ENCODE measurements at places on chromosomes 2 and 18. TPM values are rescaled to one million over a fixed set of nuclear protein-coding genes. Genes with fewer than 3 reads are reported as not detected.

The FSHR gene
- total RNA-seq, result not detected

- ATAC-seq, result no peak
These were observed 66.3 kb upstream of the NABP1 start for GRCh38 chr2:191611614-191612013.

The PJVK gene
- 4.0 TPM for total RNA-seq

The CDK15 gene
- 1.0 TPM for total RNA-seq

GRCh38 chr2:23065936-23066335 lies 319.0 kb upstream of the KLHL29 start:
- ATAC-seq, result no peak

The GPBAR1 gene
- 0.93 TPM for total RNA-seq

GRCh38 chr2:71939588-71940535 lies 207.8 kb downstream of the CYP26B1 start:
- ATAC-seq, result no peak

GRCh38 chr2:79640001-79640400 lies 127.2 kb downstream of the CTNNA2 start:
- ATAC-seq, result no peak

- ATAC-seq, result no peak
These were observed 221.8 kb downstream of the FHOD3 start for GRCh38 chr18:36519358-36519757.

The NTSR2 gene
- total RNA-seq, result not detected

GRCh38 chr2:64134813-64135212 lies 9.4 kb downstream of the PELI1 start:
- ATAC-seq, result no peak

The CGREF1 gene
- 1.0 TPM for total RNA-seq

- no peak for ATAC-seq
These were observed 4.1 kb downstream of the GALNT1 start for GRCh38 chr18:35585608-35586007.

GRCh38 chr2:223618172-223619035 lies 16.2 kb upstream of the SCG2 start:
- ATAC-seq, result no peak

GRCh38 chr2:113015655-113016054 lies 10.4 kb downstream of the IL36A start:
- no peak for ATAC-seq

DNA sequence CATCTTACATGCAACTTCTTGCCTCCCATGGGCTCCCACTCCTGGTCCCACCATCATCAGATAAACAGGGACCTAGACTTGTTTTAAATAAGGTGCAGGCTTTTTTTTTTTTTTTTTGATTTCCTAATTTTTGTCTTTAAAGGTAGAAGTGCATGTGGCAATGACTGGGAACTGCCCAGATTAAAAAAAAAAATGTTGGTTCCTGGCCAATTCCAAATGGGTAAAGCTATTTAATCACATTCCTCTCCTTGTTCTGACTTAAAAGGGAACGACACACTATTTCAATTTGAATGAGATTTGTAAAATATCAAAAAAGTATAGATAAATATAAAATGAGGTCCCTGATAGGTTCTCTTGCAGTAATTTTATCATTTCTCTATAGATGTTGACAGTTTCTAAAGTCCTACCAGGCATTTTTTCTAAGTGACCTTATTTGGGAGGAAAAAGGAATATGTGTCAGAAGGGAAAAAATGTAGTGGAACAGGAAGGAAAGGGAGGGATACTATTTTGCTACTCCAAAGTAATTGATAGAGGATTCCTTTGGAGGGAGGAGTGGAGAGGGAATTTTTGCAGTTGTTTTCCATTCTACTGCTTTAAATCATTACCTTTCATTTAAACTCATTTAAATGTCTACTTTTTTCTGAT lies 43.3 kb downstream of the DDX1 start:
- ATAC-seq, result no peak

- no peak for ATAC-seq
These were observed 78.7 kb downstream of the IRS1 start for GRCh38 chr2:226720948-226721347.

The CTAGE1 gene
- not detected for total RNA-seq

Measured in gastroesophageal sphincter (tissue), 4 donors.